Activated T-cell treated with anti-CD3 and anti-CD28 coated beads, Interleukin-2, amount 50 U/mL, for 72 hours (primary cell): ENCODE measurements at places on chromosomes 2 and 18. TPM values are rescaled to one million over a fixed set of nuclear protein-coding genes. Genes with fewer than 3 reads are reported as not detected.

The LOXHD1 gene
- 0.07 TPM for total RNA-seq

GRCh38 chr18:63374540-63374939 is 7.5 kb upstream of the KDSR start:
- no peak for DNase-seq
- no peaks in the 10 kb centered on the region for H3K36me3 ChIP-seq
- peaks cover 20% of the 10 kb centered on the region for H3K4me1 ChIP-seq
- H3K27ac ChIP-seq: no peak overlapping the region
- no peak overlapping the region for H3K4me3 ChIP-seq

- H3K4me1 ChIP-seq: peaks cover 33% of the 10 kb centered on the region
- H3K27ac ChIP-seq: no peak overlapping the region
- peaks cover 6% of the 10 kb centered on the region for H3K36me3 ChIP-seq
- H3K4me3 ChIP-seq: peak overlapping the region; percentile 61
- no peak for DNase-seq
Observed at GRCh38 chr18:54835944-54836343, 7.7 kb downstream of the RAB27B start.

The LRP2 gene
- 0.37 TPM for total RNA-seq

DNA sequence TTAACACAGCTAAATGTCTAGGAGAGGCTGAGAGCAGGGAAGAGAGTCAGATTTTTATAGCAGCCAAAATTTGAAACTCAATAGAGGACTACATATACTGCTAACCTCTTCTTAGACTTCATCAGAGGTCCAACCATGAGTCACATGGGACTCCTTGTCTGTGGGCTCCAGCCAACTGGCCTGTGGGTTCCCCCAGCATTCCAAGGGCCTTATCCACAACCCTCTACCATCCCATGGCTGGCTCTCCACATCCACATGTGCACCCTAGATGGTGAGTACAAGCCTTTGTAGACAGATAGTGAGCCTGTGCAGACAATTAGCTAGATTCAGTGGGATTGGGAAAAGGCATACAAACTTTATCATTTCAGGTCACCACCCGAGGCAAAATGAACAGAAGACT is 901.9 kb upstream of the ZEB2 start:
- H3K27me3 ChIP-seq: no peaks in the 10 kb centered on the region
- peaks cover 3% of the 10 kb centered on the region for H3K36me3 ChIP-seq
- DNase-seq: no peak
- no peak overlapping the region for H3K27ac ChIP-seq
- H3K4me1 ChIP-seq: no peaks in the 10 kb centered on the region

The C2orf81 gene
- 3.7 TPM for total RNA-seq

GRCh38 chr2:66717218-66717905 is 282.4 kb downstream of the MEIS1 start:
- no peak overlapping the region for H3K27ac ChIP-seq
- no peaks in the 10 kb centered on the region for H3K27me3 ChIP-seq
- H3K4me3 ChIP-seq: no peak overlapping the region
- H3K4me1 ChIP-seq: no peaks in the 10 kb centered on the region
